ENCODE measurements at places on chromosomes 1 and 21.

- no peak for DNase-seq
Observed at GRCh38 chr1:53543130-53543777, 84.1 kb downstream of the DMRTB1 start.

- DNase-seq: no peak
Observed at GRCh38 chr1:40372658-40373322, 737 bp upstream of the SMAP2 start.

DNA sequence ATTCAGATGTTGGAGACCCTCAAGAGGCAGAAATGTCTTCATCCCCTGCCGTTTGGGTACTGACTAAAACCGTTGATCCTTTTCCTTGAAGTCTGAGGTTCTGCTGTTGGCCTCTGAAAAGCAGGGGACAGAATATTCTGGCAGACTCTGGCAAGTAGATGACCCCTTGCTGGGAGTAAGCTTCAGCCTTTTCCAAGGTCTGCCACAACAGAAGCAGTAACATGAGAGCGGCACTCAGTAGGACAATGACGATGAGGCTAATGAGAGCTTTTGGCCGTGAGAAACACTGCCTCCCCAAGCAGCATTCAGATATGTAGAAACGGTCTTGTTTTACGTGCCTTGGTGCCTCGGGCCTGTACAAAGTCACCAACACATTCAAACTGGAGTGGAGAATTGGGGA, 143.7 kb downstream of the ST6GALNAC5 start:
- DNase-seq: no peak

DNA sequence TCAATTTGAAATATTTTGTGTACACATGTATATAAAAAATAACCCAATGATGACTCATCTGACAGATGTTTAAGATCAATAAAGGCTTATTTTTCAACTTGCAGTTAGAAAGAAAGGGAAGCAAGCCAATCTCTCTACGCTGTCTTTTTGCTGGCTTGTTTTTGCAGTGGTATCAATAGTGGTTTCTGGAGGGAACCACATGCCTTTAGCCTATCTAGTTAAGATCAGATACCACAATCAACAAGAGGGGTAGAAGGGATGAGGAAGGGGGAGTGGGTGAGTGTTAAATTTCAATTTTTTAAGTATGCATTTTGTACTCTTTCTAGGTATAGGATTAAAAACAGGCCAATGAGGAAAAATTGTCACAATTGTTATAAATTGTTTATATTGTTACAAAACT, 276.2 kb downstream of the KCNH1 start:
- no peak for DNase-seq

DNA sequence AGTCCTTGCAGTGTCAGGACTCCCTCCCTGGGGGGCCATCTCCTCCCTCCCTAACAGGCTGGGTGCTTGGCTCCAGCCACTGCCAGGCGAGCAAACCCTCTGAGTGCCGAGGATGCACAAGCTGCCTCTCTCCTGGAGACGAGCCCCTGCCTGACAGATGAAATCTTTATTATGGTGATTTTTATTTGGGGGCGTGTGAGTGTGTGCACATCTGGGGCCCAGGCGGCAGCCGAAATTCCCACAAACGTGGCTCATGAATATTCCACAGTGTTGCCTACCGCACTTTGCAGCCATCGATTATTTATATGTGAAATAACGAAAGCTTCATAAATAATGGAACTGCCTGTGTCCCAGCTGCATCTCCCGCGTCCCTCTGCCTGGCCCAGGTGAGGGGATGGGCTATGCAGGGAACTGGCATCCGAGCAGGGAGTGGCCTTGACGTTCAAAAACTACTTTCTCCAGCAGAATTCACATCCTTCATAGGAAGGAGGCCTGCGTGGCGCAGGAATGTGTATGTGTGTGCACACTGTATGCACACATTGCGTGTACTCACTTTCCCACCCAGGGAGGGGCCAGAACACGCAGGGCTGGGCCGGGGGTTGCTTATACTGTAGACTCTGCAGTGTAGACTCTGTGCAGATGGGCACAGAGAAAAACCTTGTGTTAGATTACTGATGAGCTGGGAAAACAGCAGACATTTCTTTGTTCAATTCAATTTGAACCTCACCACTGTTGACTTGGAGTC, 73.1 kb downstream of the UBIAD1 start:
- DNase-seq: no peak

DNA sequence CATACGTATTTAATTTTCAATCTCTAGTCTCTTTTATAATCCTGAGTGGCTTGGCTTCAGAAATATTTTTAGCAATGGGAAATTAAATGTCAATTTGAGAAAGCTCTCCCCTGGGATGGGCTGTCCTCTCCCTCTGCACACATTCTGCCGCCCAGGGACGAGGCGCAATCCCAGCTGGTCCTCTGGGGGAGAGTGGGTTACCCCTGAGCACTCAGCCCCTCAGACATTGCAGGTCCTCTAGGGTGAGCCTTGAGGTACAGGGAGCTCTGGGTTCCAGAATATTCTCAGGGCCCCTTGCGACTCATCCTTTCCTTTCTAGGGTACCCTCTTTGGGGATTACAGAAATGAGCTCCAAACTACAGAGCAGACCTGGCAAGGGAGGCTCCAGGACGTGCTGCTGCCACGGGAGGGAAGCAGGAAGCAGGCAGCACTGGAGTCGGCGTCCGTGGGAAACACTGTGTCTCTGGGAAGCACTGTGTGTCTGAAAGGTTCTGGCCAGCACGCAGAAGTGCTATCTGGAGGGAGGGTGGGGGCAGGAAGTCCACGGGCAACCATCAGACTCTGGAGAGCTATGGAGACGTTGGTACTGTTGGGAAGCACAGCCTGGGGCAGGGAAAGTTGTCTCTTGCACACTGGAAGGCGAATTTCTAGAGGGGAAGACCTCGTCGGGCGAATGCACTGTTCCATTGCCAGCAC, 343.3 kb upstream of the VAMP3 start:
- DNase-seq: no peak

DNA sequence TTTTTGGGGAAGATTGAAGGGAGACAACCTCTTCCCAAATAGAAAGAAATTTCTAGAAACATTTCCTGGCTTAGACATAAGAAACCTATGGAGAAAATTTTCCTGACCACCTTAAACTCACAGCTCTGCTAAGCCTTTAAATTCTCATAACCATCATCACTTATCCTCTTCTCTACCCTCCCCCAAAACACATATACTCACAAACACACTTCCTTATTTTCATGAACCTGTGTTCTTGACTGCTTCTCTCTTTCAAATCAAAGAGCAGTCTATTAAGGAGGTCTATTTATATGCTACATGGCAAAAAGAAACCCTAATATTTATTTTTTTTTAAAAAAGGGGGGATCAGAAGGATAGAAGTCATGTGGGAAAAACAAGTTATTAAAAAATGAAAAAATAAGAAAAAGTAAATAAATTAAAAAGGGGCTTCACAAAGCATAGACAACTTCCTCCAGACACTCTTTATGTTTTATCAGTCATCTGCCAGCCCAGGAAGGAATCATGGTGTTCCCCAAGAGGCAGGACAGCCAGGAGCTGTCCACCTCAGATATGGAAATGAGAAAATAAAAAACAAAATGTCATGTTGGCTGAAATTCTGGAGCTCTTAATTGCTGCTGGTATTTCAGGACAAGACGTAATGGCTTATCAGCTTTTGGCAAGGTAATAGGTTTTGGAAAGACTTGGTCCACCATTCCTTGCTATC, 12.8 kb upstream of the RGS2 start:
- no peak for DNase-seq

- DNase-seq: no peak
Observed at GRCh38 chr1:201357636-201358348, 19.7 kb downstream of the TNNT2 start.

DNA sequence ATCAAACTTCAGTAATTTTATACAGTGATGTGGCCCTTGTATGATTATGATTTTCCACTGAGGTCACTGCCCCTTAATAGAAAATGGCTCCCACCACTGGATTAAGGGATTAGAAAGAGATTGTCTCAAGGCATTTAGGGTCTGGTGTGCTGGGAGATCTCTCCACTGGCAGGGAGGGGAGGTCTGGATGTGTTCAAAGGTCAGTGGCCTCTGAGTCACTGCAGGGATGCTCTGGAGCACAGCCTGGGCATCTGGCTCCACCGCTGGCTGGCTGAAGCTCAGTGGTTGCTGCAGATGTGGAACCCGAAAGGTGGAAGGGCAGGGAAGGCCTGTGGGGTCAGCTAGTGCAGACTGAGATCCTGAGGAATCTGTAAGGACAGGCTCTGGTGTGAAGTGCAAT, 18.3 kb upstream of the CHI3L1 start:
- DNase-seq: no peak

GRCh38 chr21:35198982-35199732, 150.1 kb upstream of the RUNX1 start:
- no peak for DNase-seq

DNA sequence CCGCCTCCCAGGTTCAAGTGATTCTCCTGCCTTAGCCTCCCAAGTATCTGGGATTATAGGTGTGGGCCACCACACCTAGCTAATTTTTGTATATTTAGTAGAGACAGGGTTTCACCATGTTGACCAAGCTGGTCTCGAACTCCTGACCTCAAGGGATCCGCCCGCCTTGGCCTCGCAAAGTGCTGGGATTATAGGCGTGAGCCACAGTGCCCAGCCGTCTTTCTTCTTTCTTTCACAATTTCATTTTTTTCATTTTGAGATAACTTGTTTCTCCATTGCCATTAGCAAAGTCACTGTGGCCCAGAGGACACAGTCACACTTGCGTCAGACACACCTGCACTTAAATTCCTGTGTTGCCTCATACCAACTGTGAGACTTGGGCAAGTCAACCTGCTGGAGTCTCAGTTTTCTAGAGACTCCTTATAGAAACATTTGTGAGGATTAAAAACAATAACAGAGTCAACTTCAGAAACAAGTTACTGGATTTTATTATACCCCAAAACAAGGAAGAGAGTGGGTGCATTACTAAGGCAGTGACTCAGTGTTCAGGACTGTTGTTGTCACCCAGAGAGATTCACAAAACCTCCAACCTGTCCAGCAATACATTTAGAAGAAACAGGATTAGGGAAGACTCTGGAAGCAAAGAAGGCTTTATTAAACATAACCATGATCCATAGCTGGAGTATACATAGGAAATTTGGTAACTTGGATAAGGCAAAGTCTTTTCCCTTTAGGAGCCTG, 2.6 kb downstream of the TEDDM1 start:
- no peak for DNase-seq

GRCh38 chr1:213194383-213194782, 143.3 kb downstream of the RPS6KC1 start:
- DNase-seq: no peak

DNA sequence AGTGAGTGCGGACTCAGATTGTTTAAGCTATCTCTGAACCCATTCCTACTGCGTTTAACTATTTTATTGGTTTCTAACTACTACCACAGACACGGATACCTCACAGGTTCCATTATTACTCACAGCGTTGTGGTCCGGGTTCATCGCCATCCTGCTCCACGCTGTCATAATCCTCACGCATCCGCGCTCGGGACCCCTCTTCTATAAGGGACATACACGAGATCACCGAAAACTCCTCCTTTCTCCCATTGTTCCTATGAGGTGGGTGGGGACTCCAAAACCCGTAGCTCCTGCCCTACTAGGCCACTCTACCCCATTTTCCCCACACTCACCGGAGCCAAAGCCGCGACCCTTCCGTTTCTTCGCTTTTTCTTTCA, 610 bp downstream of the RBM8A start:
- DNase-seq: no peak

DNA sequence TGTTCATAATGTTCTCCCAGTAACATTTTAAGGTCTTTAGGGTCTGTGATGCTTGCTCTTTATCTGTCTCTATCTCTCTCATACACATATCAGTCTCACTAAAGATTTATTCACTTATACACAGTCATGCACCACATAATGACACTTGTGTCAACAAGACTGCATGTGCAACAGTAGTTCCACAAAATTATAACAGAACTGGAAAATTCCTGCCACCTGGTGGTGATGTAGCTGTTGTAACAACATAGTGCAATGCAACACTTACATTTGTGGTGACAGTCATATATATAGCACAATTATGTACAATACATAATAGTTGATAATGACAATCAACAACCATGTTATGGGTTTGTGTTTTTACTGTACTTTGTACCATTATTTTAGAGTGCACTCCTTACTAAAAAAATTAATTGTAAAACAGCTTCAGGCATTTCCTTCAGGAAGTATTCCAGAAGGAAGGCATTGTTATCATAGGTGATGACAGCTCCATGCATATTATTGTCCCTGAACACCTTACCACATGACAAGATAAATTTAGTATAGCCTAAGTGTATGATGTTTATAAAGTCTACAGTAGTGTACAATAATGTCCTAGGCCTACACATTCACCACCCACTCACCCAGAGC, 8.1 kb downstream of the TDRD5 start:
- DNase-seq: no peak

GRCh38 chr21:33495743-33496142, 4.2 kb upstream of the DNAJC28 start:
- no peak for DNase-seq

DNA sequence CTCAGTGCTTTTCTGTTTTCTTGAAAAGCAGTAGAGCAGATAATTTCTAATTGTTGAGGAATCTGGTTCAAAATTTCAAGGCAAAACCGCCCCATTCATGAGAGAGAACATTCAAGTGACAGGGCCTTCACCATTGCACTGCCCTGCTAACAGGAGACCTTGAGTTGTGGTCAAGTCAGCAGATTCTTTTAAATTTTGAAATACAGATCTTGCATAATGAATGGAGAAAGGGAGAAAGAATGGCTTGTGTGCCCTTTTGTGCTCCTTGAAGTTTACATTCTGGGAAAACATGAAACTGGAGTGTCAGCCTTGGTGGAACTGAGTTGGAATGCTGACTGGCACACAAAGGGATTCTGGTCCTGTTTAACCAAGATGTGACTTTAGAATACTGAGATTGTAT, 164.5 kb upstream of the UBE2U start:
- no peak for DNase-seq

DNA sequence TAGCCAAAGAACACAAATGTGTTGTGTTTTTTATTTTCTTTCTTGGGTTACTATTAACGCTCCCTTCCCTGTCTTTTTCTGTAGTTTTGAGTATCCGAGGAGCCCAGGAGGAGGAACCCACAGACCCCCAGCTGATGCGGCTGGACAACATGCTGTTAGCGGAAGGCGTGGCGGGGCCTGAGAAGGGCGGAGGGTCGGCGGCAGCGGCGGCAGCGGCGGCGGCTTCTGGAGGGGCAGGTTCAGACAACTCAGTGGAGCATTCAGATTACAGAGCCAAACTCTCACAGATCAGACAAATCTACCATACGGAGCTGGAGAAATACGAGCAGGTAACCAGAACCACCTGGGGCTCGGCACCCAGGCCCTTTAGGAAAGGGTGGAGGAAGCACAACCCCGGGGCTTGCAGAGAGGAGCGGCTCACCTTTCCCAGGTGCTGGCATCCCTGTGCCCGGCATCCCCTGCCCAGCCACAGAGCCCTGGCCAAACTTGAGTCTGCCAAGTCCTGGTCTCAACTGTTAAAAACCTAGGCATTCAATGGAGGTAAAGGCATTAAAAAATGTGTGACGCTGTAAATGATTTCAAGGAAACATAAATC, 233.5 kb downstream of the PBX1 start:
- DNase-seq: no peak

DNA sequence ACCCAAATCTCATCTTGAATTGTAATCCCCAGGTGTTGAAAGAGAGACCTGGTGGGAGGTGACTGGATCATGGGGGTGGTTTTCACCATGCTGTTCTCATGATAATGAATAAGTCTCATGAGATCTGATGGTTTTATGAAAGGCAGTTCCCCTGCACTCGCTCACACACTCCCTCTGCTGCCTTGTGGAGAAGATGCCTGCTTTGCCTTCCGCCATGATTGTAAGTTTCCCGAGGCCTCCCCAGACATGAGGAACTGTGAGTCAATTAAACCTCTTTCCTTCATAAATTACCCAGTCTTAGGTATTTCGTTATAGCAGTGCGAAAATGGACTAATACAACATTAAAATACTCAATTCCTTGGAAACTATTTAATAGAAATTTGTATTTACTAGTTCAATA, 99.2 kb downstream of the PROX1 start:
- no peak for DNase-seq
